NCI-H774 (cell line): ENCODE measurements at places on chromosomes 2 and 18.

- no peak for DNase-seq
Measured at GRCh38 chr2:37104178-37104577, 19.9 kb downstream of the GPATCH11 start.

DNA sequence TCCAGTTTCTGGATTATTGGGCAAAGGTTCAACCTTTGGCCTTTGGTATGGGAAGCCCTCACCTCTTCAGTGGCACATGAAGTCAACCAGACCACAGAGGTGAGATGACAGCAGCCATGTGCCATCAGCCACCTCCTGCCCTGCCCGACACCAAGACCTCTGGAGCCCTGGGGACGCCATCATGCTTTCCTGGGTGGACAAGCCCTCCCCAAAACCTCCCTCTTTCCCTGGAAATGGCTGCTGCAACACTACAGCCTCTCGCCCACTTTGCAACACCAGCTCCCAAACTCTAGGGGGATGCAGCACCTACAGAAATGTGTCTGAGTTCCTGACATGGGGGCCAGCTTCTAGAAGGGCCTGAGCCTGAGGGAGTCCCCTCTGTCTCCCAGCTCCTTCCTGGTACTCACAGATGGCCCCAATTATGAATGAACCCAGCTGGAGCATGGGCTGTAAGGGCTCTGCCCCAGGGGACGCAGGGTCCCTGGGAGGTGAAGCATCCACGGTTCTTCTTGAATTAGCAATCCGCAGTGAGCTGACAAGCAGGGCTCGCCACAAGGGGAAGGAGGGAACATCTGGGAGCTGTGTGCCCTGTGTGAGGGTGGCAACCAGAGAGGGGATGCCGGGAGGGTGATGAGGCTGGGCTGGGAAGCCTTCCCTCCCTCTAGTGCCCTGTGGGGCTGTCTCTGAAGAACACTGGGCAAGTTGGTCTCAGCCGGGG, 268.5 kb upstream of the HDAC4 start:
- no peak for DNase-seq

GRCh38 chr2:38907743-38908562, 18.3 kb downstream of the ARHGEF33 start:
- no peak for DNase-seq

DNA sequence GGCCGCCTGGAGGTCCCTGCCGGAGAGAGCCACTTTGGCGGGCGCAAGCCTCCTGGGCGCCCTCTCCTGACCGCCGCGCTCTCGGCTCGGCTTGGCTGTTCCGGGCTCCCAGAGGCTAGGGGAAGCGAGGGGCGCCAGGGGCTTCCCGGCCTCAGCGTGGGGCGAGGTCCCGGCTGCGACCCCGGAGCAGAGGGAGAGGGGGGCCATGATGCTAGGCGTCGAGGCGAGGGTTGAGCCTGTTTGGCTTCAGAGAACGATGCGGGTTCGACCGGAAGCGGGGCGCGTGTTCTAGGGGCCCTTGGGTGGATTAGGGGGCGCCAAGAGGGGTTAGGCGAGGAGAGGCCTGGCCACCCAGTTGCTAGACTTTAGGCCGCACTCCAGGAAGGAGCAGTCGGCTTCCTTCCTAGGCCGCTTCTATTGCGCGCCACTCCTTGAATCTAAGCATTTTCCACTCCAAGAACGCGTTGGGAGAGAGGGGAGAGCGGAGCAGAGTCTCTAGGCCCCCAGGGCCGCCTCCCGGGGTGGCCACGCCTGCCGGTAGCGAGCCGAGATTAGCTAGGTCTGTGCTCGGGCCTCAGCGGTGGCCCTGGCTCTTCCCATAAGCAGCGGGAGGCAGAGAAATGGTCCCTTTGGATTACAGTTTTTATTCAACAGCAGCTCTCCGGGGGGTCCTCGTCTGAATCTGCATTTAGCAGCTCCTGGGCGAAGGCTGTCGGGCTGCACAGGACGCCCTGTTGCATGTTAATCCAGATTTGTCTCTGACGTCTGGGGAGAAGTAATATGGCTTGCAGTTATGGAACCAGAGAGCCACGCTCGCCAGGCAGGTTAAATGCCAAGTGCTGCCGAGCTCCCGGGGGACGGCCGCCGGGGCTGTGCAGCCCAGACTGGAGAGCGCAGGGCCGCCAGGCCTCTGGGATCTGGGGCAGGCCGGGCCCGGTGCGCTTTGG, 11.3 kb downstream of the MEIS1 start:
- DNase-seq = no peak

DNA sequence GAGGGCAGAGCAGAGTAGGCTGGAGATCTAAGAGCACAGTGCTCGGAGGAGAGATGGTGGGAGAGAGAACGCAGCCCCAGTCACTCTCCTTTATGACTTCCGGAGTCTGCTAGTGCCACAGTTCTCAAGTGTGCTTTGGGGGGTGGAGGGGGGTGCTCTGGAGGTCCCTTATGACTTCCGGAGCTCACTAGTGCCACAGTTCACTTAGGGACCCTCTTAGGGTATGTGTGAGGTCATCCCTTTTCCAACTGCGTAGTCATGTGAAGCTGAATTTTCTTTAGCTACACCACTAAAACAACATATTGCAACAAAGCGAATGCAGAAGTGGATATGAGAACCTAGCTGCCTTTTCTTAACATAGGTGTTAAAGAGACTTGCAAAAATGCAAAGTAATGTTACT, 153.7 kb upstream of the KCTD1 start:
- DNase-seq = no peak

- no peak for DNase-seq
Measured at GRCh38 chr2:117086943-117087250, 727.6 kb upstream of the DDX18 start.

DNA sequence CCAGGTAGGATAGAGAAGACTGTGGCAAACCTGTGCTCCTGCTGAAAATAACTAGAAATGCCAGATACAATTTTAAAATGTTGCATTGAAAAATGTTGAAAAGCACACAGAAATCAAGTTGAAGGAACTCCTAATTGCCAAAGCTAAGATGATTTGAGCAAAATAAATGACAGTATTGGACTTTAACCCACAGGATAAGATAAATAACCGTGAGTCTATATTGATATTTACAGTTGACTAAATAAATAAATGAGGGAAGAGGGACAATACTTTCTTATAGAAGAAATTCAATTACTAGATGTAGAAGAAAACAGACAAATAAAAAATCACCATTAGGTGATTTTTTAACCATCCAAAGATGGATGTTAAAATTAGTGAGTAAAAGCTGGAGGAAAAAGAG, 59.0 kb downstream of the CWC22 start:
- DNase-seq = no peak

GRCh38 chr2:230155359-230155758, 64.4 kb downstream of the SP110 start:
- no peak for DNase-seq

GRCh38 chr2:38261569-38262068, 115.5 kb downstream of the ATL2 start:
- DNase-seq = no peak

DNA sequence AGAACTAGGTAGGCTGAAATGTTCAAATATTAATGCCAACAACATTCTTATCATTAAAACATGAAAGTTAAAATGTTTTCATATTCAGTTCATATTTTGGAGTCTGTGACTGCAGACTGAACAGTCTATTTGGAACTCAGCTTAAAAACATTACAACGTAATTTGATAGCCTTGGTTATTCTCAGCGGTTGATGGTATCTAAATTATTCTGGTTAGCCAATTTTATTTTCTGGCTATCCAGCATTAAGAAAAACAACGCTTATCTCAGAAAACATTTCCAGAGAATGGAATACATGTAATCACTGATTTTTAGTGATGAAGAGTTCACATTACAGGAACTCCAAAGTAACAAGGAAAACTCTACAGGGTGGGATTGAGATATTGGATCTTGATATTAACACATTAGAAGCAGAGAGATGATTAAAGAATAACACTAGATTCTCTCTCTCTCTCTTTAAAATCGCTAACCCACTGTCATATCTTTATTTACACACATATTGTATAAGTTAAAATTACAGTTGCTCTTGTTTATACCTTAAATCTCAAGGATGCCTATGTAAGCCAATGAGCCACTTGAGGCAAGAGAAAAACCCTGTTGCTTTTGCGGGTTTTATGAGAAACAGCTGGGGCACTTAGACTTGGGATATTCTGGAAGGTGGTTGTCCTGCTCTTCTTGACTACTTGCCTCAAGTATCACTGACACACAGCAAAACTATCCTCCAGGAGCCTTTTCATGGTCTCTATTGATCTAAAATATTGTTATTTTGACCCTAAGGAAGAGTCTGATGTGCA, 84.9 kb downstream of the ICOS start:
- no peak for DNase-seq

GRCh38 chr18:13680612-13681011, 45.7 kb downstream of the FAM210A start:
- DNase-seq = no peak

DNA sequence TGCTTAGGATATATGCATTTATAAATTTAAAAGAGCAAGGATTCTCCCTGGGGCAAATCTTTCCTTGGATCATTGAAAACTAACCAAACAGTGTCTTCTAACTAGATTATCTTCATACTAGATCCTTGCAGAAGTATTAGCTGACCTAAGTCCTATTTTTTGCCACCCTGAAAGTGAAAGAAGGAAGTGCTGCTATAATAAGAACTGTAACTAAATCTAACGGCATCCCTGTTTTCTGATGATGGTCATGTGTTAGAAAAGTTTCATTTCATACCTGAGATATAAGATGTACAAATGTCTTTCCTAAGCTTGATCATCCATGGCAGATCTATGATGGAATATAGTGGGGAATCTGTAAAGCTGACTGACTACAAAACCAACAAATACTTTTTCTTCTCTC, 102.7 kb downstream of the MAP2 start:
- no peak for DNase-seq

- no peak for DNase-seq
Measured at GRCh38 chr2:215431290-215431689, 4.6 kb downstream of the FN1 start.

- no peak for DNase-seq
Measured at GRCh38 chr2:233836359-233836758, 18.0 kb downstream of the HJURP start.

DNA sequence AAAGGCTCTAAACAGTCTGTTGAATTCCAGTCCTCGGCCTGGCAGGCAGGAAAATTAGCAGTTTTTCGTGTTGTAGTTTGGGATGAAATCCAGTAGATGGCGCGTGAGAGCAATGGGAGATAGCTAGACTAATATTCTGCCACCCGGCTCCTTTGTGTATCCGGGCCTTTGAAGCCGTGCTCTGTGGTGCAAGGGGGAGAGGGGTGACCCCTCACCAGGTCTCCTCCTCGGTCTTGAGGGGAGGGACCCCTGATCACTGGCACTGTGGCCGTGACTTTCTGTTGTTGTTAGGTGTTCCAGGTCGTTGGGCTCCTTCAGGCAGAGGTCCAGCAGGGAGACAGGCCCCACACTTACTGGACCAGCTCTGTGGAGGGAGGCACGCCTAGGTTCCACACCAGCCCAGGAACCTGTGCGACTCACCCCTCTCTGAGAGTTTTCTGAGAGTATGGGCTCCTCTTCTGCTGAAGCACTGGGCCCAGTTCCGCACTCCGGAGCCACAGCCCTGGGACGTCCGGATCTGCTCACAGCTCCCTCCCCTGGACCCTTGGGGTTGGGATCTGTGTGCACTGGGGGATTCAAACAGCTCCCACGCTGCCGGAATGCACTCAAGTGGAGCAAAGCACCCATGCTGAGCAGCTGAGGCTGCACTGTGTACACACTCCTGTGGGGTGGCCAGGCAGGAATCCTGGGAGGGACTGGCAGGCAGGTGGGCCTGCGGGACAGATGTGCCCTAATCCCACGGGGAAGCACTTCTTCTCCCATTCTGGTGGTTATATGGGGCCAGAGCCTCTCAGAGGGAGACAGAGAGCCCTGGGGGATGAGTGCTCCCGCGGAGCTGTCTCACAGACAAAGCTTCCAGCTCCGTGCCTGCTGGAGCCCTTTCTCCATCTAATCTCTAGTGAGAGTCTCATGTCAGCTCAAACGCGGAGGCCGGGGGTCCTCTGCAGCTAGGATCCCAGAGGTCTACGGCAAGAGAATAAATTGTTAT, 8.8 kb downstream of the GKN2 start:
- peak; percentile 63 for DNase-seq

- DNase-seq = no peak
Measured at GRCh38 chr18:23107718-23108117, 27.6 kb upstream of the CABLES1 start.

DNA sequence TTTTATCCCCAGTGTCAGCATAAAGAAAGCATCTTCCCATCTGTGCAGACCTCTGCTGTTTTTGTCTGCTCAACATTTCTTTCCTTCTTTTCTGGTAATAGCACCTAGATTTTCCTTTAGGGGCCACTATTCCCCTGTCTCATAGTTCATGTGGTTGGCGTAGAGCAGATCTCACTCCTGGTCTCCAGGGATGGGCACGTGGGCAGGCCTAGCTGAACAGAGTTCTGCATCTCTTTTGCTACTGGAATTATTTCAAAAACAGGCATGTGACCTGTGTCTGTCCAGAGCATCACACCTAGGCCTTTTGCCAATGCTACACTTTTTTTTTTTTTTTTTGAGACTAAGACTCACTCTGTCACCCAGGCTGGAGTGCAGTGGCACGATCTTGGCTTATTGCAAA, 17.7 kb upstream of the ICOS start:
- no peak for DNase-seq

GRCh38 chr2:130258356-130258755, 60.1 kb upstream of the TUBA3E start:
- DNase-seq = no peak

GRCh38 chr2:205660521-205661124, 21.7 kb upstream of the NRP2 start:
- DNase-seq = no peak

DNA sequence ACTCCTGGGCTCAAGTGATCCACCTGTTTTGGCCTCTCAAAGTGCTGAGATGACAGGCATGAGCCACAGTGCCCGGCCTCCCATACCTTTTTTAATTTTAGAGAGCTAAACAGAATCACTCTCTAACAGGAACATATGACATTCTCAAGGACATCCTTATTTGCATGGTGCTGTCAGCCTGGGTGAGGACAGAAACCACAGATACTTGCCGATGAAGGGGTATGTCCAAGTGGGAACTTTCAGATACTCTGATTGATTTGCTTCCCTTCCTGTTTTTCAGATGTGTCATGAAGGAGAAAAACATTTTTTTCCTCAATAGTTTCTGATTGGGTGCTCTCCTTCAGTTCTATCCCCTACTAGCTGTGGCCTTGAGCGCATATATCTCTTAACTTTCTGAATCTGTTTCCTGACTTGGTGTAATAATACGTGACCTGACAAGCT, 49.6 kb downstream of the MYO3B start:
- DNase-seq = no peak

GRCh38 chr2:100976645-100977391, 25.3 kb upstream of the RPL31 start:
- DNase-seq = no peak

- no peak for DNase-seq
Measured at GRCh38 chr2:127356531-127356930, 31.2 kb downstream of the MAP3K2 start.

- no peak for DNase-seq
Measured at GRCh38 chr2:82411071-82411470, 2048.0 kb downstream of the SUCLG1 start.

GRCh38 chr2:105797298-105797819, 52.6 kb downstream of the NCK2 start:
- no peak for DNase-seq

GRCh38 chr2:240959941-240960308, 38.5 kb upstream of the SNED1 start:
- no peak for DNase-seq
